T-cell (primary cell): ENCODE measurements at places on chromosomes 5 and 9. TPM values are rescaled to one million over a fixed set of nuclear protein-coding genes. Genes with fewer than 3 reads are reported as not detected.
A peak's percentile ranks its signal among the peaks of the same experiment; 100 is the strongest.

- DNase-seq = no peak
- no peaks in the 10 kb centered on the region for H3K4me1 ChIP-seq
- no peaks in the 10 kb centered on the region for H3K27me3 ChIP-seq
These were observed 810.6 kb downstream of the TLE4 start for GRCh38 chr9:80382211-80382891.

Gene FAM151B
- 0.53 TPM for total RNA-seq

DNA sequence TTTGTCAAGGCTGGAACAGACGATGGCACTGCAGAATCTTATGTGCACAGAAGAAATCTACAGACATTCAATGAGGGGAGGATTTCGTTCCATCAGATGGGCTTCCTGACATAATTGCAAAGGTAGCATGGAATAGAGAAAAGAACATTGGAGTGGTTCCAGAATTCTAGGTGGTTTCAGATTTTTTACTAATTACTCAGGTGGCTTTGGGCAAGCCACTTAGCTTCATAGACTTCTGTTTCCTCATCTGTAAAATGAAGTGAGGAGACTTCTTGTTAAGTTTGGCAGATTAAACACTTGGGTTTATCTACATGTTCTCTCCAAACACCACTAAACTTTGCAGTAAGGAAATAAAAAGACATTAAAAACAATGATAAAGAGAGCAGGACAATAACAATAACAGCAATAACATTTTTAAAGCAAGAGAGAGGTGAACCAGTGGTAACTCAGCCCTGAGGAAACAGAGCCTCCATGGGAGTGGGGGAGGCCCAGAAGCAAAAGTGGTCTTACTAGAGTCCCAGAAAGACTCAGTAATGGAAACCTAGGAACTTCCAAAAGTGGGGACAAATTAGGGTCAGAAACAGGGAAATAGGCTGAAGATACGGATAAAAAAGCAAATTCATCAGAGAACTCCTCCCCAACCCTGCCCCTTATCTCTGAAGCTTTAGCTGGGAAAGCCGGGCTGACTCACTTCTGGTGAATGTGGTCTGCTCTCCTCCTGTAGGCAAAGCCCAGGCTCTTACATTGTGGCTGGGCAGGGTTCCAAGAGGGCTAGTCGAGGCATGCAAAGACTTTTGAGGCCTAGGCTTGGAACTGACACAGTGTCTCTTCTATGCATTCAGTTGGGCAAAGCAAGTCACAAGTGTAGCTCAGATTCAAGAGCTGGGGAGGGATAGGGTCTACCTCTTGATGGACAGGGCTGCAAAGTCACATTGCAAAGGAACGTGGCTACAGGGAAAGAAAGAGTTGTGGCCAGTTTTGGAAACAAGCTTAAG, 11.8 kb upstream of the ACTBL2 start:
- H3K27me3 ChIP-seq = no peaks in the 10 kb centered on the region
- peak; percentile 16 for DNase-seq
- H3K4me3 ChIP-seq = no peak overlapping the region
- H3K27ac ChIP-seq = peak overlapping the region; percentile 49
- peaks cover 20% of the 10 kb centered on the region for H3K4me1 ChIP-seq

DNA sequence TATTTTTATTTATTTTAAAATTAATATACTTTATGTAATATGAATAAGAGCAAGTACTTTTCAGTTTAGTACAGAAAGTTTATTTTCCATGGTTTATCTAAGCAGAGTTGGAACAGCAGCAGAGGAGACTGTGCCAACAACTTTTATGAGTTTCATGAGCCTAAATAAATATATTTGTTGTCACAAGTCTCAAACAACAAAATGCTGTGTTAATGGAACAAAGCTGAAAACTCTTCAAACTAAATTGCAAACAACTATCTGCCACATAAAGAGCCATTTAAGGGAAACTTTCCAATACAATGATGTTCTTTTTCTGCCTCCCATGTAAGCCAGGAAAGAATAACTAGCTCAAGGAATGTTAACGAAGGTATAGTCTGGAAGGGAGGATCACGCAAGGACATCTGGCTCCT, 96.1 kb downstream of the FBN2 start:
- no peak overlapping the region for H3K4me3 ChIP-seq
- H3K27me3 ChIP-seq = no peaks in the 10 kb centered on the region
- H3K36me3 ChIP-seq = no peaks in the 10 kb centered on the region

Gene LMAN2
- 110 TPM for total RNA-seq

- DNase-seq = no peak
- no peaks in the 10 kb centered on the region for H3K4me1 ChIP-seq
- H3K4me3 ChIP-seq = no peak overlapping the region
- H3K36me3 ChIP-seq = no peaks in the 10 kb centered on the region
These were observed 599.0 kb downstream of the PRELID2 start for GRCh38 chr5:145236127-145236526.

Gene SLC36A3
- not detected for total RNA-seq

Gene OR13C3
- total RNA-seq = not detected

DNA sequence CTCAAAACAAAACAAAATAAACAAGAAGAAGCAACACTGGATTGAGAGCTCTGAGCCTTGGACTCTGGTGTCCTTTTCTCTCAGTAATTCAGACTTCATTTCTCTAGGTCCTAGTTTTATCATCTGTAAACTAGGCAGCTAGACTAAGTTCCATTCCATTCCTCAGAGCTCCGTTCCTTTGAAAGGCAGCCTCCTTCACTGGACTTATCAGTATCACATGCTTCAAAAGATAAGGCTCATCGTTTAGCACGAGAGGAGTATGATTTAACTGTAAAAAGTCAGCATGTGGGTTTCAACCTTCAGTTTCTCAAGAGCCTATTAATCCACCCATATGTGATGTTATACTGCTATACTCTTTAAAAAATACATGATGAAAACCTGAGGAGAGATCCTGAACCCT, 1.6 kb downstream of the ATP10B start:
- no peaks in the 10 kb centered on the region for H3K36me3 ChIP-seq
- H3K27me3 ChIP-seq = no peaks in the 10 kb centered on the region
- no peak overlapping the region for H3K4me3 ChIP-seq
- H3K27ac ChIP-seq = no peak overlapping the region
- H3K4me1 ChIP-seq = no peaks in the 10 kb centered on the region
- no peak for DNase-seq

DNA sequence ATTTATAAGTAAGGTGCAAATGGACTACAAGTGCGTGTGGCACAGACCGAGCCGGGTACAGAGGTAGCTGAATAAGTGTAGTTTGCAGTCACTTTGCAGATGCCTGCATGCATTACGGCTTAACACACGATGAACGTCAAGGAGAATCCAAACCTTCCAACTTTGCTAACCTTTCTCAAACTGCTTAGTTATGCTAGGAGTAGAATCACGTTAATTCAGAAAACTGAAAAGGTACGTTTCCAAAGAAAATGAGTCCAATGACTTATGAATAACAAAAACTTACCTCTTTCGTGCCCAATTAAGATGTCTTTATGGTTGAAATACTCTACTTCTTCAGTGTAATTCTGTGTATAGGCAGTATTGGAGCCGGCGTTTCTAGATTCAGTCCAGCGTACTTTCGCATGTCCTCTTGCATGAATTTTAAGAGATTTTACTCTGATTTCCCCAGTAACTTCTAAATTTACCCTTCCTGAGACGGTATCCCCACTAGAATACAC, 539 bp downstream of the ARRDC3 start:
- no peak for DNase-seq
- no peaks in the 10 kb centered on the region for H3K27me3 ChIP-seq
- H3K4me3 ChIP-seq = peak overlapping the region; percentile 97
- peaks cover 11% of the 10 kb centered on the region for H3K4me1 ChIP-seq

Gene SLC23A1
- total RNA-seq = not detected

- no peak overlapping the region for H3K4me3 ChIP-seq
- peaks cover 2% of the 10 kb centered on the region for H3K36me3 ChIP-seq
- no peak overlapping the region for H3K27ac ChIP-seq
These were observed 34.8 kb downstream of the ZNF131 start for GRCh38 chr5:43155394-43156096.

GRCh38 chr9:93164085-93164484, 19.9 kb upstream of the WNK2 start:
- H3K27me3 ChIP-seq = no peaks in the 10 kb centered on the region
- H3K27ac ChIP-seq = no peak overlapping the region
- no peaks in the 10 kb centered on the region for H3K36me3 ChIP-seq
- no peaks in the 10 kb centered on the region for H3K4me1 ChIP-seq
- H3K4me3 ChIP-seq = no peak overlapping the region
- DNase-seq = no peak

Gene PIGO
- 27.1 TPM for total RNA-seq

DNA sequence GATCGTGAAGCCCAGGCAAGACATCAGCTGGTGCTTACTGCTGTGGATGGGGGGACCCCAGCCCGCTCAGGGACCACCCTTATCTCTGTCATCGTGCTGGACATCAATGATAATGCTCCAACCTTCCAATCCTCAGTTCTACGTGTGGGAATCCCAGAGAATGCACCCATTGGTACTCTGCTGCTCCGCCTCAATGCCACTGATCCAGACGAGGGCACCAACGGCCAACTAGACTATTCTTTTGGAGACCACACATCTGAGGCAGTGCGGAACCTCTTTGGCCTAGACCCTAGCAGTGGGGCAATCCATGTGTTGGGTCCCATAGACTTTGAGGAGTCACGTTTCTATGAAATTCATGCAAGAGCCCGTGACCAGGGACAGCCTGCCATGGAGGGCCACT, 960 bp downstream of the PCDHGC5 start:
- no peaks in the 10 kb centered on the region for H3K36me3 ChIP-seq
- DNase-seq = no peak
- no peak overlapping the region for H3K27ac ChIP-seq
- peaks cover 25% of the 10 kb centered on the region for H3K4me1 ChIP-seq
- no peak overlapping the region for H3K4me3 ChIP-seq

Gene TMEM171
- not detected for total RNA-seq

DNA sequence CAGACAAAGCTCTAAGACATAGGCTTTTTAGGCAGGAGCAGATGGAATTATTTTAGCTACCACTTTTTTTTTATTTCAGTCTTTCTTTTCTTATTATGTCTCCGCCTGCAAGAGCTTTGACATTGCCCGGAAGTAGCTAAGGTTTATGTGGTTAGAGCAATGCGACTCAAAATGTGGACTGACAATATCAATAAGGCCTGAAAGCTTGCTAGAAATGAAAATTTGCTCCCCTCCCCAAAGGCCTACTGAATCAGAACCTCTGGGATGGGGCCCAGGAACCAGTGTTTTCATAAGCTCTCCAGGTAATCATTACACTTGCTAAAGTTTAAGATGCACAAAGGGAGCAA, 81.3 kb downstream of the SUSD1 start:
- H3K36me3 ChIP-seq = no peaks in the 10 kb centered on the region
- no peaks in the 10 kb centered on the region for H3K27me3 ChIP-seq
- H3K4me3 ChIP-seq = no peak overlapping the region
- H3K4me1 ChIP-seq = peaks cover 17% of the 10 kb centered on the region
- DNase-seq = no peak

Gene LCN15
- total RNA-seq = not detected

DNA sequence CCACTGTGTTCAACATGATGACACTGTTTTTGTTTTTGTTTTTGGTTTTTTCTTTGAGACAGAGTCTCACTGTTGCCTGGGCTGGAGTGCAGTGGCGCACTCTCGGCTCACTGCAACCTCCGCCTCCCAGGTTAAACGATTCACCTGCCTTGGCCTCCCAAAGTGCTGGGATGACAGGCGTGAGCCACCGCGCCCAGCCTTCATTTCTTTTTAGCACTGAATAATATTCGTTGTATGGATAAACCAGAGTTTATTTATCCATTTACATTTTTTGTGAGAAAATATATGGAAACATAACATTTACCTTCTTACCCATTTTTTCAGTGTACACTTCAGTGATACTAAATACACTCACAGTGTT, 4.2 kb downstream of the CARD19 start:
- no peaks in the 10 kb centered on the region for H3K36me3 ChIP-seq
- H3K27ac ChIP-seq = no peak overlapping the region
- H3K4me1 ChIP-seq = peaks cover 13% of the 10 kb centered on the region
- H3K27me3 ChIP-seq = no peaks in the 10 kb centered on the region
- no peak overlapping the region for H3K4me3 ChIP-seq

Gene ADAMTS19
- total RNA-seq = not detected

Gene SCGB3A2
- not detected for total RNA-seq

- DNase-seq = no peak
- no peak overlapping the region for H3K27ac ChIP-seq
These were observed 317.3 kb upstream of the PRR16 start for GRCh38 chr5:120146787-120147186.

DNA sequence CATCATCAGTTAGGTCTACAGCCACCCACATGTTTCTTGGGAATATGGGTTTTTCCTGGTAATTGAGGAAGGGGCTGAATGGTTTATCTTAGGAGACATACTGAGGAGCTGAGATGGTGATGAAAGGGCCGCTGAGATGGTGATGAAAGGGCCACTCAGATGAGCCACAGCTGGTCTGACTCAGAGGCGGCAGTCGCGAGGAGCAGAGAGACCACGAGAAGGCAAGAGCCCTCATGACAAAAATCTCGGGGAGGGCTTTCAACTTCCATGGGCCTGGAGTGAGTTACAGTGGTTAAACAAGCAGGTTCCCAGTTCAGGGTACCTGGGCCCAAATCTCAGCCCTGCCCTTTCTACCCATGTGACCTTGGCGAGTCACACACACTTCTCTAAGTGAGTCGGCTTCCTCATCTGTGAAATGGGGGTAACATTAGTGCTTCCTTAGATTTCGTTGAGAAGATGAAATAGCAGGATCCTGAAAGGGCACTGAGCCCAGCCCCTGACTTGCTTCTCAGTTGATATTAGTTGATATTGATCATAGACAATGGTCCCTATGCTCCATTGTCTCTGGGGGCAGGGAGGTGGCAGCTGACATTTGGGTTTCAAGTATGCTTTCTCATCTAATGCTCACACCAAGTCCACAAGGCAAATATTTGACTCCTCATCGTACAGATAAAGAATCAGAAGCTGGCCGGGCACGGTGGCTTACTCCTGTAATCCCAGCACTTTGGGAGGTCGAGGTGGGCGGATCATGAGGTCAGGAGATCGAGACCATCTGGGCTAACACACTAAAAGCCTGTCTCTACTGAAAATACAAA, 169.5 kb downstream of the RGS3 start:
- no peaks in the 10 kb centered on the region for H3K36me3 ChIP-seq
- H3K4me1 ChIP-seq = no peaks in the 10 kb centered on the region
- no peak overlapping the region for H3K4me3 ChIP-seq
- H3K27ac ChIP-seq = no peak overlapping the region
- H3K27me3 ChIP-seq = peaks cover 33% of the 10 kb centered on the region
- DNase-seq = no peak

GRCh38 chr5:108720391-108720790, 27.3 kb upstream of the FER start:
- H3K27me3 ChIP-seq = no peaks in the 10 kb centered on the region
- H3K36me3 ChIP-seq = no peaks in the 10 kb centered on the region
- no peak overlapping the region for H3K4me3 ChIP-seq
- DNase-seq = no peak
- H3K4me1 ChIP-seq = no peaks in the 10 kb centered on the region
- H3K27ac ChIP-seq = no peak overlapping the region
